ENCODE measurements at places on chromosomes 7 and 10. TPM values are rescaled to one million over a fixed set of nuclear protein-coding genes. Genes with fewer than 3 reads are reported as not detected.
A peak's percentile ranks its signal among the peaks of the same experiment; 100 is the strongest.

- DNase-seq, result no peak
These were observed 53.7 kb upstream of the TMEM248 start for GRCh38 chr7:66867198-66867790.

GRCh38 chr7:95609277-95609971 is 13.1 kb upstream of the PDK4 start:
- DNase-seq, result no peak

- no peak for DNase-seq
These were observed 179.6 kb downstream of the GALNT17 start for GRCh38 chr7:71311576-71311975.

- DNase-seq, result peak; percentile 21
These were observed 557.6 kb downstream of the PTPRN2 start for GRCh38 chr7:158030071-158030470.

- no peak for DNase-seq
These were observed 115.6 kb upstream of the IMMP2L start for GRCh38 chr7:111677848-111678247.

DNA sequence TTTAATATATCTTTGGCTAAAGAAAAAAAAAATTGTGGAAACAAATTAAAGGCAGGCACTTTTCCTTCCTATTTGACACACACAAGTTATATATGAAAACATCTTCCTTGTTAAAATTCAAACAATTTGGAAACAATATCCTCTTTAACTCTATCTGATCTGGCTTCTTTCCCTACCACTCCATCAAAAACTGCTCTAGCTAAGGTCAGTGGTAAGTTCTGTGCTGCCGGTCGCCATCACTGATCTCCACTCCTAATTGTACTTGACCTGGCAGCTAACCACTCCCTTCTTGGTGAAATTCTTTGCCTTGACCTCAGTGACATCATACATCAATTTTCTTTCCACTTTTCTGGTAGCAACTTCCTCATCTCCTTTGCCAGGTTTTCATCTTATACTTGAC is 47.9 kb upstream of the MRLN start:
- DNase-seq, result no peak

DNA sequence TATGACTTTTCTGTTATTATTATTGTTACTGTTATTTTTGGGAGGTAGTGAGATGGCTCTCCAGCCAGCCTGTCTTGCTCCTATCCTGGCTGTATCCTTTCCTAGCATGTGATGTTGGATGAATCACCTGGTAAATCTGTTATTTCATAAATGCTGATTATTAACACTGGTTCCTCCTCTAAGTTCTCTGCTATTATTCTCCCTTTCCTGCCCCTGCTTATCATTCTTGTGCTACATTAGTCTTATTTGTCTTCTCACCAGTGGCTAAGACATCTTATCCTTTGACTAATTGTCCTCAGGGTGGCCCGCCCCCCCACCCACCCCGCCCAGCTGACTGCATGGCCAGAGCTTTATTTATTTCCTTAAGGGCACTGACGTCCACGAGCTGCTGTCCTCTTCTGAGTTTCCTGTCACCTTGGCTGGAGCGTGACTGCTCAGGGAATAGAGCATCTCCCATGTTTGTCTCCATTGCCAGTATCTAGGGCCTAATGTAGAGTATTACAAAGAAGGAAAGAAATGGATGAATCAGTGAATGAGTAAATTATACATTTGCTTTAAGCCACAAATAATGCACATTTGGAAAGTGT is 110.1 kb upstream of the KLF6 start:
- DNase-seq, result no peak

GRCh38 chr7:7795630-7796121 is 77.3 kb upstream of the RPA3 start:
- DNase-seq, result no peak

DNA sequence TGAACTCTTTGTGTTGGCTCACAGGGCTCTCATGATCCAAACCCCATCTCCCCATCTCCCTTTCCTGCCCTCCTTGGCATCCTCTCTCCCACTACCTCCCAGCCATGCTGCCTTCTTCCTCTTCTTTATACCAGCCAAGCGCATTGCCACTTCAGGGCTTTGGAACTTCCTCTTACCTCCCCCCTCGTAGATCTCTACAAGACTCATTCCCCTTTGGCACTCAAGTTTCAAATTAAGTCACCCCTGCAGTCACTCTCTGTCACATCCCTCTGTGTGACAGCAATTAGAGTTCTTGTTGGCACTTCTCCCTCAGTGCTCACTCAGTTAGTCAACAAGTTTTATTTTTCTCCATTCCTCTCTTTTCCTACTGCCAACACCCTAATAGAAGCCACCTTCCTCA is 20.8 kb upstream of the NRP1 start:
- no peak for DNase-seq

DNA sequence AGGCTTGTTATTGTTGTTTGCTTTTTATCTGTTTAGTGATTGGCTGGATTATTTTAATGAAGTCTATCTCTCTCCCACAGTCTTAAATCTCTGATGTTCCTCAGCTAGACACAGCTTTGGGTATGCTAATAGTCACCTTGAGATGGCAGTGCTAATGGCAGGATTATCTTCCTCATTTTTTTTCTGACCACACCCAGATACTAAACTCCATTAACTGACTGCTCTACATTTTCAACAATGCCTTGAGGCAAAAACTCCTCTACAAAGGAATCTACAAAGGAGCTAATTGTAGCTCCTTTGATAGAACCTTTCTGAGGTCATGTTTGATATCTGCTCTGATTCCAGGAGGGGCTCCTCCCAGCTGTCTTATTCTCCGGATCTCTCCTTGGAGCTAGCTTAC is 122.6 kb downstream of the HBP1 start:
- DNase-seq, result no peak

GRCh38 chr10:78830976-78831375 is 237.8 kb upstream of the ZMIZ1 start:
- no peak for DNase-seq

DNA sequence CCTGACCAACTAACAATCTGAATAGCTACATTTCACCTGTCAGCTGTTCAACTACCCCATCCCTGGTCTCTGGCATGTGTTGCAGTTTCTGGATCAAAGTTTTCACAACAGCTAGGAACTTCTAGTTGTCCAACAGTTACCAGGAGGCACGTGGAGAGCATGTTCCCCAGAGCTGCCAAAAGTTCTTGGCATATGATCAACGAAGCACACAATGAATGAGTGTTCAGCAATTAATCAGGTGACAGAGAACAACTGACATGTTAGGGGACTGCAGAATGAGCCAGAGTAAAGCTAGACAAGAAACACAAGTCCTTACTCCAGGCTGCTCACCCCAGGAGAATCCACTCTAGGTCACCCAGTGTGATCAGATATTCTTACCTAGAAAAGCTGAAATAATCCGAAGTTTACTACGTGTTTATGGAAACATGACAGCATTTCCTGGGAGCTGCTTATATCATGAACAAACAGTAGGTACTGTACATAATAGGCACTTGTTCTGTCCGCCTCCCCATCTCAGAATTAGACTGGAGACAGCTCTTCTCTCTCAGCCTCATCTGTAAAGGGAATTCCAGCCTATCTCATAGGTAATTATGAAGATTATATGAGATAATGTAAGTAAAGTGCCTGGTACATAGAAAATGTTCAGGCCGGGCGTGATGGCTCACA is 50.6 kb downstream of the ZNF438 start:
- no peak for DNase-seq

DNA sequence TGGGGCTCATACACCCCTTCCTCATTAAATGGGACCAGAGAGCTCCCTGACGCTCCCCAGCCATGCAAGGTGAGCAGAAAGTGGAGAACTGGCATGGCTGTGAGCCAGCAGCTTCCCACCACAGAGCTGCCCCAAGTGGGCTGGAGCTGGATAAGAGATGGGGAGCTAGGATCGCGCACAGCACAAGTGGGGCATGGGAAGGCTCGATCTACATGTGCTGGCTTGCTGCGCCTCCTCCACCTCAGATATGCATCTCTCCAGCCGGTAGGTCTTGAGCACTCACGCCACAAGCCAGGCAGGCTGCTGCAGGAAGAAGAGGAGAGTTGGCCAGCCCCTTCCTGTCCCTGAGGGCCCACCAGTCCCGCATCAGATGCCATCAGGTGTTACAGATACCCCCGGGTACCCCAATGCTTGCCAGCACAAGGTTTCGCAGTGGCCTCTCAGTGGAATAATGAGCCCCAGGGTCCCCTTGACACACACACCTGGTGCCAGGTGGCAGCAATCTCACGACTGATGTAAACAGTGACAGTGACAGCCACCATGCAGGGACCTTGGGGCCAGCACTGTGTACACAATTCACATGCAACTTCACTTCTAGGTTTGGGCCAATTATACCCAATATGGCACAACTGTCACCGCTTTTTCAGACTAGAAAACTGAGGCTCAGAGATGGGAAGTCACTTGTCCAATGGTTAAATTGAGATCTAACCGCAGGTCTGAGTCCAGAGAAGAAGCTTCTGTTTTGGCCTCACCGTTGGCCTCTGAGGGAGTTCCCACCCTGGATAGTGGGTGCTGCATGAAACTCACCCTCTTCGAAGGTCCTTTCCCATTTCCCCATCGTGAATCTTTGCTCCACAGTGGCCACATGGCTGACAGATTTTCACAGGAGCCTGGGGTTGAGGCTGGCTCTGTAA is 79.3 kb downstream of the OAT start:
- no peak for DNase-seq

- no peak for DNase-seq
These were observed 19.3 kb downstream of the CACNB2 start for GRCh38 chr10:18159557-18159956.

DNA sequence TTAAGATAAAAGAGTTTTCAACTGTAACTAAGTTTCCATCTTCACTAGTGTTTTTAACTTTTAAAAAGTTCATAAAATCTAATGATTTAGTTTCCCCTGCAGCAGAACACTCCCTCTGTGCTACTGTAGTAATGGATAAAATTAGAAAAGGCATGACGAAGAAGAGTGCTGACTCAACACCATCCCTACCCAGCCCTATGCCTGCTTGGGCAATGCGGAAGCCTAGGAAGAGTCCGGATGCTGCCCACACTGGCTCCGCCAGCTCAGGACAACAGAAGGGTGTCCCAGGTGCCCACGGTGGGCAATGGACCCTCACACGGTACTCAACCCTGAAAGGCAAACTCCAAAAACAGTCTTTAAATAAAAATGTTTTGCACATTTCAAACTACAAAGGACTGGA is 118.2 kb downstream of the LARP4B start:
- no peak for DNase-seq

- no peak for DNase-seq
These were observed 162.9 kb downstream of the GRK5 start for GRCh38 chr10:119370111-119370741.

GRCh38 chr10:7410301-7410861 is 453 bp downstream of the SFMBT2 start:
- DNase-seq, result peak; percentile 63

DNA sequence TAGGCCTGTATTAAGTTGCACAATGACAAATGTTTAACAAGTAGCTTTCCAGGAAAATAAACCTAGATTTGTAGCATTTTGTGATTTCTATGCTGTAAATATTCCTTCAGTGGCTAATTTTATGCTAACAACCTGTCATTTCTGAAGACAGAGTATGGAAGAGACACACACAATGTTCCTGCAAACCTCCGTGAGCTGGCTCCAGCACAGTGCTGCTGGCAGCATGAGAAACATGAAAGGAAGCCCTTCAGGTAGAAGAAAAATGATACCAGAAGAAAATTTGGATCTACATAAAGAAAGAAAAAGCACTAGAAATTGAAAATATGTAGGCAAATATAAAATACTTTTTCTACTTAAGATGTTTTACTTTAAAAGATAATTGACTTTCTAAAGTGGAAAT is 69.5 kb upstream of the CTTNBP2 start:
- DNase-seq, result no peak

- no peak for DNase-seq
These were observed 2.1 kb downstream of the BAIAP2L1 start for GRCh38 chr7:98398567-98399372.

- DNase-seq, result no peak
These were observed 38.7 kb downstream of the FAM241B start for GRCh38 chr10:69668721-69669120.

DNA sequence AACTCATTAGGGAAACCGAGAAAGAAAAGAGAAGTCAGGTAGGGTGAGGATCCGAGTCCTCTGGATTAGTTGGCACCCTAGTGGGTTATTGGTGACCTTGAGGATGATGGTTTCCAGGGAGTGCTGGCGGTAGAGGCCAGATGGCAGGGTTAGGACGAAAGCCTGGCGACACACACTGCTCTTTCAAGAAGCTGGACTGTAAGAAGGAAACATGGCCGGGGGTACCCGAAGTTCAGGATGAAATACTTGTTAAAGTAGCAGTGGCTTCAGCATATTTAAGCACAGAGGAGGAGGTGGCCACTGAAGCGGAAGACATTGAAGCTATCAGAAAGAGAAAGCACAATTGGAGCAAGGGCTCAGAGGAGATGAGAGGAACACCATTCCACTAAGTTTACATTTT is 224.6 kb downstream of the RELN start:
- DNase-seq, result no peak

DNA sequence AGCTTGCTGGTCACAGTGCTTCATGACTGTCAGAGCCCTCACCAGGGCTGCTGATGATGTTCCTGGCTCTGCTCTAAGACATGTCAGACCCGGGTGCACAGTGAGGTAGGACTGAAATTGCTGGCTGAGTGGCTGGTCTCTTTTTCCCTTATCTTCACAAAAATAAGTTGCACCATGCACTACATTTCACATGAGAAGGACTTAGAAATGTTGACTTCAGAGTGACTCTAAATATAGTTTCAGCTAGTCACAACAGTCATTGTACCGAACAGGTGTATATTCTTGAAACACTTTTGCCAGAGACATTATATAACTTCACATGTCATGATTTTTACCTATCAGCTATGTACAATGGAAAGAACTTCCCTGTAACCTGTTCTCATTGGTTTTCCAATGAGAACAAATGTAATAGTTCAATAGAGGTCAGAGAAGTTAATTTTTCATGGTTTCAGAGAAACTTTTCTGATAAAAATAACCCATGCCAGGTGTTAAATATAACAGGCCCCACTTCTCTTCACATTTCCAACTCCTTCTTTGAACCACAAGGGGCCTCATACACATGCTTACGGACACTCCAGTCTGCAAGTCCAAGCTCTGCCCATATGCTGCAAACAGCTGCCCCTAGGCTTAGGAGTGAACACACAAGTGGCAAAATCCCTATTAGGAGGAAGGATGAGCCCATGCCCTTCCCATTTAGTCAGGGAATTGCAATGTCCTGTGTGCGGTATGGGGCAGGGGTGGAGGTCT is 115.6 kb downstream of the CDK6 start:
- no peak for DNase-seq

- DNase-seq, result no peak
These were observed 23.4 kb upstream of the FAM170B start for GRCh38 chr10:49157229-49157628.

SLC13A1 gene
- total RNA-seq, result not detected

EEPD1 gene
- 19.3 TPM for total RNA-seq

ZNF777 gene
- total RNA-seq, result 10.3 TPM

PRLHR gene
- total RNA-seq, result not detected

OPALIN gene
- total RNA-seq, result not detected

PCGF6 gene
- 10.2 TPM for total RNA-seq

MICU1 gene
- 59.5 TPM for total RNA-seq

DDC gene
- not detected for total RNA-seq
